AG09309 (cell line): ENCODE measurements at places on chromosomes 6 and 20.

DNA sequence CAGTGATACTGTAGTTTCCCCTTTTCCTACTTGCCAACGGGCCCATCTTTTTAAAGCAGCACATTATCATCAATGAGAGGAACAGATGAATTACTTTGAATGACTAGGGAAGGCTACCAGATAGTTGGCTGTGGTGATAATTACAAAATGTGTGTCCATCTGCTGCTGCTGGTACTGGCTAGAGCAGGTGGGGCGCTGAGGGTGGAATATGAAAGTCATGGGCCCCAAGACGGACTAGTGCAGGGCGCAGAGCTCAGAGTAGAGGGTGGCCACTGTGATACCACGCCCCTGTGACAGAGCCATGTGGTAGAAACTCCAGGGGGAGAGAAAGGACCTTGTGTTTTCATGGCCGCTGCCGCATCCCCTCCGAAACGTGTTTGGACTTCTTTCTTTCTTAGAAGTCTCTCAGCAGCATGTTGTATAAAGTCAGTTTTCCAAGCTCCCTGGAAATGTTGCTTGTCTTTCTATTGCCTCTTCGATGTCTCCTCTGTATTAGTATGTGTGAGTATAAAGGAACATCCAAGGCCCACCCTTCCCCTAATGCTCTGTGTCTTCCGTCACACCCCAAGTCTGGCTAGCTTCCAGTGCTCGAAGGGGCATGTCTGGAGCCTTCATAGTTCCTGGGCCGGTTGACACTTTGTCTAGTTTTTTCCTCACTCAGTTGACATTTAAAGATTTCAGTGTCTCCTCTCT is 88.1 kb downstream of the PPP1R14C start:
- DNase-seq: no peak

- DNase-seq: no peak
These were observed 11.2 kb downstream of the TP53INP2 start for GRCh38 chr20:34715384-34715783.

DNA sequence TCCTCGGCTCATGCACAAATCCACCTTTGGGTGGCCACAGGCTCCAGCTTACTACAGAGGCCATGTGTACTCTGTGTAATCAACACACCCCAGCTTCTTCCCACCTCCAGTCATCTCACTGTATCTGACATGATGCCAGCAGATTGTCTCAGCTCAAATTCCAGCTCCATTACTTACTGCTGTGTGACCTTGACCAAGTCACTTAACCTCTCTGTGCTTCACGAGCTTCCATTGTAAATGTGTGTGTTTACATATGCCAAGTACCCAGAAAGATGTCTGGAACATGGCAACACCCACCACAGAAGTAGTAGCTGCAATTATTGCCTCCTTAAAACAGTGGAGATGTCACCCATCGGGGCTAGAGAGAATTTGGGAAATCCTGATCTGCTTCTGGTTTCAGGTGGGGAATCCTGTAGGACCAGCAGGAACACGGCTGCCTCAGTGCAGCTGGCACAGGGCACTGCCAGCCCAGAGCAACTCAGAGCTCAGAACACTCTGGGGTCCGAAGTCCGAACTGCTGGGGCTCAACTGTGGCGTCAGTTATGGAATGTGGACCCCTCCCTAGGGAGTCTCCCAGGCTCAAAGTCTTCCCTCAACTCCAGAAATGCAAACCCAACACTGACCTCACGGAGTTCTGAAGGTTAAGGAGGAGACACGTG is 21.2 kb upstream of the HLA-B start:
- no peak for DNase-seq

GRCh38 chr6:129730477-129731165 is 20.6 kb upstream of the ARHGAP18 start:
- DNase-seq: no peak

DNA sequence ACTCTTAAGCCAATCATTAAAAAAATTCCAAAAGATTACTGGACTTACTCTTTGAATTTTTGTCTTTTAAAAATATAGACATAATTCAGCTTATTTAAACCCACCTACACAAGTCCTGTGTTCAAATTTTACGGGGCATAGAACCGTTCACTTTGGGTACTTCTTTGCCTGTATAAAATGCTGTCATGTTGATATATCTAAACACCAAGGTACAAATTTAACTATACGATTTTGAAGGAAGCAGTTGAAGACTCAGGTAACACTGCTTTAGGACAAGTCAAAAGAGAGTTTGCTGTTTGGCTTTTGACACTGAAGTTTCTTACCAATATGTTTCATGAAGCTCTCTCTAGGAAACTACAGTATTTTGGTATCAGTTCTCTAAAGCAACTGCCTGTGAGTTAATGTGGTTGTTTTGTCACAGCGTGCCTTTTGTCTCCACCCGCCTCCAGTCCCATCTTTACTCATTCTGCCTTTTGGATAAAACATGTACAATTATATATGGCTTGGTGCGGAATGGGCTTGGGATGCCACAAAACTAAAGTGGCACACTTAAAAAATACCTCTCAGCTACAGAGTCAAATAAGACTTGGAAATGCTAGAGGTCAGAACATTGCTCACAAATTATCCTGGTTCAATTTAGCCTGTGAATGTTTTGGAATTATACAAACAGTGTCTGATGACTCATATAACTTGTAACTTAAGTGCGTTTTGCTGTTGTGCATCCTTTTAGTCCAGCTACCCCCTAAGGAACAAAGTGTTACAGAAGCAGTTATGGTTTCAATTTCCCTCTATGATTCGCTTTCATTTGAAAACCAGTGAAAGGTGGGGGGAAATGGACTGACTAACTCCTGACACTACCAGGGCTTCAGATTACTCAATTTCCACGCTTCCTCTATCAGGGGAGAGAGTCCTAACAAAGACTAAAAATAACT is 38.7 kb downstream of the RGS17 start:
- peak; percentile 58 for DNase-seq

GRCh38 chr6:152223636-152224035 is 413.5 kb downstream of the SYNE1 start:
- DNase-seq: no peak

DNA sequence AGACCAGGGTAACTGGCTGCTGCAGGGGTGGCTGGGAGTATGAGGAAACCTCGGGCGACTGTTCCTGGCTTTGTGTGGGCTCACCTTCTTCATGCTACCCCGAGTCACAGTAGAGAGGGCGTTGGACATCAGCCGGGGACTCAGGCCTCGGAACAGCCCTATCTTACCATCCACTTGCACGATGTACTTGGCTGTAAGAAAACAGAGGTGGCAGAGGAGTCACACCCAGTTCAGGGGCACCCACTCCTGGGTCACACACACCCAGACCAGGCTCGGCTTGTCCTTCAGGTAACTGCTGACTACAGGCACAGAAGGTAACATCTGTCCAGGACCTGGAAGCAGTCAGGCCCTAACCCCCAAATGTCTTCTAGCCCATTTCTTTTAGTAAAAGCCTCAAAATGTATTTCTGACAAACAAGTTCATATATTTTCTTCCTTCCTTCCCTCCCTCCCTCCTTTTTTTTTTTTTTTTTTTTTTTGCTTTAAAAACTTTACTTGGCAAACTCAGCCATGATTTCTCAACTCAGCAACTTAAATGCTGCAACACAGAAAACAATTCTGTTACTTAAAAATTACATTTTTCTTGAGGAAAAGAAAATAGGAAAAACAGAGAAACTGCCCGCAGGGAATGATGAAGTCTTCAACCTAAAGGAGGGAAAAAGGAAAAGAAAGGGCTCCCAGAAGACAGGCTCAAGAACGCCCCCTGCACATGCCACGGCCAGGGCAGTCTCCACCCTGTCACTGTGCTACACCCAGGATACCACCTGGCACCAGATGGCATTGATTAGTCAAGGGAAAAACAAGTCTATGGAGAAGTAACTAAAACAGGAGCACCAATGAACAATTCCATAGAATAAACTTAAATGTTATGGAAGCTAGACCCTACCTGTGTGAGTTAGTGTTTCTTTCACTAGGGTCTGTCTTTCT is 7.3 kb downstream of the MTCH1 start:
- DNase-seq: no peak

DNA sequence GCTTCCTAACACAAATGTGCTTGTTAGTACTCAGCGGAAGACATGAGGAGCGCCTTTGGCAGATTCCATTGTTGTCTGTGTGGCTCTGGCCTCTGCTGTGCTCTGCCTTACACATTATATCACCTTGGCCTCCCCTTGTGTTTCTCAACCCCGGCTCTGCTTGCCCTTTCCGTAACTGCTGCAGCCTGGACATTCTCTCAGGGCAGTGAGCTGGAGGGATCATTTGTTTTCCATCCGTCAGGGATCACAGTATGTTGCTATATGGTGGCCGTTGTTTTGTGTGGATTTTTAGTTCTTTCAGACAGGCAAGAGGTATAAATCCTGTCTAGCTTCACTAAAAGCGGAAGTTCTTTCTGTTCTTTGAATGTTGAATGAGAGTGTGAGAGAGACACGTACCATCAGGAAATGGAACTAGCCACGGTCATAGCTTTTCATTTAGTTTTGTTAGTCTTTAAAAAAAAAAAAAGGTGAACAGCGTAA is 175.1 kb downstream of the JARID2 start:
- no peak for DNase-seq

DNA sequence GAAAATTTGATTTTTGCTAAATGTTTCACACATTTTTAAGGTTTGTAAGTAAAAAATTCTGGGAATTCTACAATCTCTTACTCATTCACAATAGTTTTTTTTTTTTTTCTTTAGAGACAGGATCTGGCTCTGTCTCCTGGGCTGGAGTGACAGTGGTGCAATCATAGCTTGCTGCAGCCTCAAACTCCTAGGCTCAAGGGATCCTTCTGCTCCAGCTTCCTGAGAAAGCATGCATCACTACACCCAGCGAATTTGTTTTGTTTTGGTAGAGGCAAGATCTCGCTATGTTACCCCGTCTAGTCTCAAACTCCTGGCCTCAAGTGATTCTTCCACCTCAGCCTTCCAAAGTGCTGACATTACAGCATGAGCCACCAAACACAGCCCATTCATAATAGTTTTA is 232.8 kb downstream of the GJA1 start:
- no peak for DNase-seq

DNA sequence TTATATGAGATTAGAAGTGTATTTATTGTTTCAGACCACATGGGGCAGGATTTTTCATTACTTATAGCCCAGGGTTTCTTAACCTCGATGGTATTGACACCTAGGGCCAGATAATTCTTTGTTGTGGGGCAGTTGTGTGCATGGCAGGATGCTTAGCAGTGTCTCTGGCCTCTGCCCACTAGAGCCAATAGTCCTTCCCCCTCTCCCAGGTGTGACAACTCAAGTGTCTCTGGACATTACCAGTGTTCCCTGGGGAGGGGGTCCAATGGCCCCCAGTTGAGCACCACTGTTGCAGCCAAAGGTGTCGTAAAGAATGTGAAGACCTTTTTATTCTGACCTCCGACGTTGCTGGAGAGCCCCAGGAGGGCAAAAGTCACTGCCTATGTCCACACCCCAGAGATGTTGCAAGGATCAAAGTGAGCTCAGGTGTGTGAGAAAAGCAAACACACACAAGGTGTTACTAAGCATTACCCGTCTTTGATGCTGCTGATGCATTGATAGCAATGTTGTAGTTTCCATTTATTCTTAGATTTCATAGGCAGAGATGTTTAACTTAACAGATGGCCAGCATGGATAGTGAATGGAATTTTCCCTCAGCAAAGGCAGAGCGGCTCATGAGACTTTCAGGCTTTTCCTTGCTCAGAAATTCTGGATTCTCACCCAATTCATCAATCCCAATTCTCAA is 22.2 kb downstream of the BANF2 start:
- DNase-seq: no peak

DNA sequence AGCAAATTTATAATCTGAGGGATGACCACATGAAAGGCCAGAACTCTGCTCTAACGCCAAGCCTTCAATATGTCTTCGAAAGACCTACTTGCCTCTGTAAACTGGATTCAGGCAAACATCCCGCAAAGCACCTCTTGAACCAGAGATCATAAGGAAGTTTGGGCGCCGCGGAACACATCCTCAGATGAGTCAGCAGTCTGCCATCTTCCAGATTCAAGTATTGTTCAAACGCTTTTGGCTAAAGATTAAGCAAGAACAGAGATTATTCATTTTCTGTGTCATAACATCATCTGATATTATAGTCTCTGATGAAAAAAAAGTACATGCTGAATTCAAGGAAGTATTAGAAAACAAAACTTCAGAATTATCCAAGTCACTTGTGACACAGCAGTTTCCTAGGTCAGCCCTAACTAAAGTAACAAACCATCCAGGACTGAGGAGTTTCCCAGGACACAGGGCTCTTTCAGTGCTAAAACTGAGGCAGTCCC is 20.8 kb downstream of the TBC1D7 start:
- DNase-seq: peak; percentile 40

DNA sequence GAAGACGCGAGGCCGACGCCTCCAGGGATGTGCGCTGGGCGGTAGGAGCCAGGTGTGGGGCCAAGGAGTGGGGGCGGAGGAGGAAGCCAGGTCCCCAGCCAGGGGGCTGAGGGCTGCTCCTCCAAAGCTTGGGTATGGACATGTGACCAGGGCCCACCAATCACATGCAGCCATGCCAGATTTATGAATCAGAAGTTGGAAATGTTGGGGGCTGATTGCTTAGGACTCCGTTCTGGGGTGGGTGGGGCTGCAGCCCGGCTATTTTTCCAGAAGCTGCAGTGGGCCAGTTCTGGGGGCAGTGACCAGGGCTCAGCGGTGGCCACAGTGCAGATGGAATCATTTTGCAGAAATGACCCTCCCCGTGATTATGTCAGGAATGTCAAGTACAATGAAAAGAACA is 96.0 kb downstream of the CEBPB start:
- peak; percentile 75 for DNase-seq

DNA sequence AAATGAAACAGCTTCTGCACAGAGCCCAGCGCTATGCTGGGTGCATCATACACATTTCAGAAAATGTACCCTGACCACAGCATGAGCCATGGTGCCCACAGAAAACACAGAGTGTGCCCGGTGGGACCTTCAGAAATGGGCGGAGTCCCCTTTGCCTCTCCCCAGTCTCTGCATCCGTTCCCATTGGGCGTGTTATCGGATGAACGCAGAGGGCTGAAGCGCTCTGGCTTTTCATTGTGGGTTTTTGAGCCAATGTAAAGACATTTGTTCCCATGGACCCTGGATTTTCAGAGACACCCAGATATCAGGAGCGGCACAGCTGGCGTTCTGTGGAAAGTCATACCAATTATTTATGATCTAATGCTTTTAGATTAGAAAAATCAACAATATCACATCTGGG is 99.8 kb downstream of the DACT2 start:
- DNase-seq: no peak

GRCh38 chr6:125821825-125822281 is 31.1 kb downstream of the NCOA7 start:
- no peak for DNase-seq

DNA sequence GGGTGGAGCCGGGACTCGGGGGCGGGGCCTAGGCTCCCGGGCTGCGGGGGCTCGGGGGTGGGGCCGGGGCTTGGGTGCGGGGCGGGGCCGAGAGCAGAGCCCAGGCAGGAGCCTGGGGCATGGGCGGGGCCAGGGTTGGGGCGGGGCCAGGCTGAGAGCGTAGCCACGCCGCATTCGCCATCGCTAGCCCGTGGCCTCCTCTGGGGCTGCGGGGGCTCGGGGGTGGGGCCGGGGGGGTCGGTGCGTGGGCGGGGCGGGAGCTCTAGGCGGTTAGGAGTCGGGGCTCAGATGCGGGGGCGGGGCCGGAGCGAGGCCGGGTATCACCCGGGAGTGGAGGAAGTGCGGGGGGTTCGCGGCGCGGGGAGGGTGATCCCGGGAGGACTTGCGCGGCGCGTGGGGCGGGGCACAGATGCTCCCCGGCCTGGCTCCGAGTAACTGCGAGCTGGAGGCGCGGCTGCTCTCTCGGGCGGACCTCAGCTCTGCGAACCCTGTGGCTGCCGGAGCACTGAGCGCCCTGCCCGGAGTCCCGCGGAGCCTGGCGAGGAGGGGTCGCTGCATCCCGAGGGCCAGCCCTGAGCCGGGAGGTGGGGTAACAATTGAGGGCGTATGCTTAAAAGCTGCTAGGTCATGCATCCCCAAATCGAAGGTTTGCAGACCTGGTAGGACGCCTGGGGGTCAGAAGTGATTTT is 434 bp upstream of the ECI2 start:
- peak; percentile 78 for DNase-seq
